ENCODE measurements at places on chromosomes 5 and 9. TPM values are rescaled to one million over a fixed set of nuclear protein-coding genes. Genes with fewer than 3 reads are reported as not detected.

The GFRA3 gene
- 2.7 TPM for polyA plus RNA-seq

The SH3GL2 gene
- 4.8 TPM for polyA plus RNA-seq

The NME5 gene
- polyA plus RNA-seq: 23.6 TPM

DNA sequence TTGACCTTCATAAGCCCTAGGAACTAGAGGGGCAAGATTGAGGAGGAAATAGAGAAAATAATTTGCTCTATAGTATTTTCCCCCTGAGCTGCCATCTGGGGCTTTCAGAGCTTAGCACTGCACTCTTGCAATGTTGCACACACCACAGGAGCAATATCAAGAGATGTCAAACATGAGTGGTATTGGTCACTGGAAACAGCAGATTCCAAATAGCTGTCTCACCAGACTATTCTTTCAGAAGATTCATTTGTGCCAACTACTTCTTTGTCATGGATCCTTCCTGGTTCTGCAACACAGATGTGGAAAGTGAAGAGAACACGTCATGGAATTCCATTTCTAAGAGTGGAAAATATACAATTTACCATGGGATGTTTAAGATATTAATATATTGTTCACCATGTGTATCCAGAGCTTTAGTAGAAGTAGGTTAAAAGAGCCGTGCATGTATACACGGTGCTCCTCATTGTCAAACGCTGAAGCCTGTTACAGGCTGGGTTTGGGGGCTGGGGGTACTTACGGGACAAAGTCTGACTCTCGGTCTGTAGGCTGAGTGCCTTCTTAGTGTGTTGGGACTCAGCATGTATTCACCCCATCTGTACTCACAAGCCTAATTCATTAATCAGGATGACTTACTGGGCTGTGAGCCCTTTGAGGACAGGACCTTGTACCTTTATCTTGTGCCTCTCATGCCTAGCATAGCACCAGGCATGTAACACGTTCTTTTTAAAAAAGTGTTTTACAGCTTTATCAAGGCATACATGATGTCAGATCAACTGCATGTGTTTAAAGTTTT lies 31.4 kb upstream of the GDNF start:
- DNase-seq: no peak

- no peak for DNase-seq
These were observed 66.5 kb upstream of the DAP start for GRCh38 chr5:10827571-10827970.

- no peak for DNase-seq
These were observed 1709.6 kb upstream of the WWC1 start for GRCh38 chr5:166581826-166582225.

- DNase-seq: no peak
These were observed 437.1 kb upstream of the TLE4 start for GRCh38 chr9:79134654-79135053.

GRCh38 chr5:67289763-67290521 lies 93.3 kb upstream of the CD180 start:
- no peak for DNase-seq

GRCh38 chr9:122134822-122135528 lies 24.6 kb downstream of the NDUFA8 start:
- DNase-seq: no peak

DNA sequence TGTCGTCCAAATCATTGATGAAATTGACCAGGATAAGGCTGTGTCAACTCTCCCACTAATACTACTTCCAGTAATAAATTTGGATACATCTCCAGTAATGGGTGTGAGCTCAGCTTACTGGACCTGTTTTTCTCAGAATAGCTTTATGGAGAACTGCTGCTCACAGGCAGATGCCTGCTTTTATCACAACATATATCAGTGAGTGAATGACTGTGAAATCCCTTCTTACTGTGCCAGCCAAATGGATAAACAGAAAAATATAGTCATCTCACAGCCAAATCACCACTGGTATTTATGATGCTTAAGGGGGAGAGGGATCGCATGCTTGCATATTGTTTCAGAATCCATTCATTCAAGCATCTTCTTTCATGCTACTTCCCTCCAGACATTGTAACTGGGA lies 148.4 kb upstream of the PAPPA start:
- no peak for DNase-seq

DNA sequence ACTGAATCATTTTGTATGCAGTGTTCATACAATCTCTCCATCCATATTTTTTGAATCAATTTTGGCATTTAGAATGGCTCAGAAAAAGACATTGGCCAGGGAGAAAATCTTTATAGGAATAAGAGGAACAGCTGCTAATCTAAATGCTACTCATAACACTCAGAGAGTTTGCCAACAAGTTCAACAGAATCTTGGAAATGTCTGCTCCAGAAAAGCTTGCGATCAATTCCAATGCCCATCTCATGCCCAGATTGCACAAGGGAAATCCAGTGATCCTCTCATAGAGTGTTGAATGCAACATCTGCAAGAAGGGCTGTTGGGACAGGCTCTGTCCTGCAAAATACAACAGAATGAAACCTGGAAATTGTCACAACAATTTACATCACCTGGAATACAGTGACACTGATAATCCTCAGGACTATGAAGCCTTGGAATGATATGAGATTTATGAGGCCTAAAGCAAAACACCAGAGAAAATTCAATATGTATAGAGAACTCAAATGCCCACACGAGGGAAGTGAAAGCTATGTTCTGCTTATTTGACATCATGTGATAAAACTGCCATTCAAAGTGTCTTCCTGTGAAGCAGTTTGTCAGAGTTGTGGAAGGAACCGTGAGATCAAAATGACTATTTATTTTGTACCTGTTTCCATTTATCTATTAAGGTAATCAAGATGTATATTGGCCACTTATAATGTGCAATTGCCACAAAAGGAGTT lies 190.1 kb downstream of the PARP8 start:
- DNase-seq: no peak

GRCh38 chr5:55829956-55830355 lies 21.2 kb upstream of the IL31RA start:
- DNase-seq: no peak

Measured in left renal pelvis (tissue), 4 donors.